ENCODE measurements at places on chromosomes 13 and 19.

- DNase-seq: no peak
These were observed 29.9 kb downstream of the PBX4 start for GRCh38 chr19:19588546-19588945.

- no peak for DNase-seq
These were observed 462.5 kb upstream of the SLITRK5 start for GRCh38 chr13:87208636-87209035.

- DNase-seq: no peak
These were observed 403.2 kb downstream of the EFNB2 start for GRCh38 chr13:106132216-106132615.

DNA sequence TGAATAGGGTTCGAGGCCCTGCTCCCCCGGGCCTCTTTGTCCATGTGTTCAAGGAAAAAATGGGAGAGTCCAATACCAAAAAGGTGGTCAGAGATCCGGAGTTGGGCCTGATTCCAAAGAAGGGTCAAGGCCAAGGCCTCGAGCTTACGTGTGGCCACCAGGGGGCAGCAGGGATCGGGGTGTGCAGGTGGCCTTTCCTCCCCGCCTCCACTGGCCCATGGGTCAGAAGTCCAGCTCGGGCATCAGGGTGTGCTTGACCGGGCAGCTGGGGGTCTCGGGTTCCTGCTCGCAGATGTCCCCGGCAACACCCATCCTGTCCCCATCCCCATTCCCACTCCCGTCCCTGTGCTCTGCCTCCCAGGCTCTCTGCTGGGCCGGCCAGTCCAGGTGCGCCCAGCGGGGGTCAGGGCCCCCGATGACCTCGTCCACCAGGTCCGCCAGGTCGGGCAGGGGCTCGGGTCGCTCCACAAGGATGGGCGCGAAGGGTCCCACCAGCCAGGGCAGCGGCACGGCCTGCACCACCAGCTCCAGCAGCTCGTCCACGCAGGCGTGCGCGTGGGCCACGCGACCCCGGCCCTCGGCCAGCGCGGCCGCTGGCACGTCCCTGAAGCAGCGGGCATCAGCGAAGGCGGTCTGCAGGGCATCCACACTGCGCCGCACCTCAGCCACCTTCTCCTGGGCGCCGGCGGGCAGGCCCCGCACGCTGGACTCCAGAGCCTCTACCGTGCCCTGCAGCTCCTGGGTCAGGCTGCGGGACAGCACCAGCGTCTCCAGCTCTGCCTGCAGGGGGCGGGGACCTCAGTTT lies 5.2 kb upstream of the PLIN4 start:
- peak; percentile 71 for DNase-seq

- DNase-seq: no peak
These were observed 33.1 kb downstream of the CERS4 start for GRCh38 chr19:8242211-8242821.
